Hematopoietic multipotent progenitor cell treated with erythropoietin and hydrocortisone succinate and interleukin-3 and kit ligand, for 15 days (in vitro differentiated cells): ENCODE measurements at places on chromosomes 11 and 22.

DNA sequence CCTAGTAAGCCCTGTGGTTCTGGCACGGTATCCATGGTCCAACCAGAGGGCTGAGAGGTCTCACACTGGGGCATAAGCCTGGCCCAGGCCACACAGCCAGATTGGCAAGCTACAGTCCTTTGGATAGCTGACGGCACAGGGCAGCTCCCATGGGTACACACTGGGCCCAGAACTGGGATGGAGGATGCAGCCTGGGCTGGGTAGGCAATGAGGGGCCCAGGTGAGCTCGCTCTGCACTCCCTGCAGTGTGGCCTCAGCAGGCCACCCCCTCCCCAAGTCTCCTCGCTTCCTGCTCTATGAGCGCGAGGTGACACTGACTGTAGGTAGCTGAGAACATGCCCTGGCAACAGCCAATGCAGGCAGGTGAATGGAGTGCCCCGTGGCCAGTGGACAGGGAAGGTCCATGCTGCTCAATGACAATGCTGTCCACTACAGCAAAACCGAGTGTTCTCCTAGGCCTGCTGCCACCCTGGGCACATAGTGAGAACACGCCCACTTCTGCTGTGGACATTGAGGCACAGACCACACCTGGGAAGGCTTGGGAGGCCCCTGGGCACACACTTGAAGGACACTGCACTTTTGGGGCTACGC is 3.8 kb downstream of the ARVCF start:
- no peak for DNase-seq

DNA sequence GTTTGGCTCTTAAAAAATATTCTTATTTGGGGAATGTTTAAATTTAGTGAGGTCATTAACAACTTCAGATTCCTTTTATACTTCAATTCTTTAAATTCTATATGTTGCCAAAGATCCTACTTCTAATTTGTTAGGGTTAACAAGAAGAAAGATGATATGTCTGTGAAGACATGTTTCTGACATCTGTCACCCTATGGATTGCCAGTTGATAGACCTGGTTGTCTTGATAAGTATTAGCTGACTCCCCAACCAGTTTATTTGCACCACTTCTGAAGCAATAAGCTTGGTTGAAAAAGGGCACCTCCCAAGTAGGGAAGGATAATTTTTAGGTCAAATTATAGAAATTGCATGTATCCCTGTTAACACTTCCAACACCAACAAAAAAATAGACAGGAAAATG is 29.3 kb downstream of the ARHGEF12 start:
- peak; percentile 59 for DNase-seq

DNA sequence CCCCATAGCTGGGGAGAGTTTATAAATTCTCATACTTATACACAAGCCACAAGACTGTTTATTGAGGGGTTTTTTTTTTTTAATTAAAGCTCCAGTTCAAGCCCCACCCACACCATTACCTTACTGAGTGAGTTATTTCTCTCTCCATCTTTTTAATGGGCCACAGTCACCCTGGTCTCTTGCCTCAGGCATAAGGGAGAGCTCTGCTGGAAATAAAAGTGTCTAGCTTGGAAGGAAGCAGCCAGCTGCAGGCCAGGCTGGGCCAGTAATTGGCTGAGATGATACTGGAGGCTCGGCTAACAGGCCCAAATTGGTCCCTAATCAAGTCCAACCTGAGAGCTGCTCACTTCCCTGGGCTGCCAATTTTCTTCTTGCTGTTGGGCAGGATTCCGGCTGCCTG is 174.1 kb downstream of the INSC start:
- DNase-seq, result no peak

DNA sequence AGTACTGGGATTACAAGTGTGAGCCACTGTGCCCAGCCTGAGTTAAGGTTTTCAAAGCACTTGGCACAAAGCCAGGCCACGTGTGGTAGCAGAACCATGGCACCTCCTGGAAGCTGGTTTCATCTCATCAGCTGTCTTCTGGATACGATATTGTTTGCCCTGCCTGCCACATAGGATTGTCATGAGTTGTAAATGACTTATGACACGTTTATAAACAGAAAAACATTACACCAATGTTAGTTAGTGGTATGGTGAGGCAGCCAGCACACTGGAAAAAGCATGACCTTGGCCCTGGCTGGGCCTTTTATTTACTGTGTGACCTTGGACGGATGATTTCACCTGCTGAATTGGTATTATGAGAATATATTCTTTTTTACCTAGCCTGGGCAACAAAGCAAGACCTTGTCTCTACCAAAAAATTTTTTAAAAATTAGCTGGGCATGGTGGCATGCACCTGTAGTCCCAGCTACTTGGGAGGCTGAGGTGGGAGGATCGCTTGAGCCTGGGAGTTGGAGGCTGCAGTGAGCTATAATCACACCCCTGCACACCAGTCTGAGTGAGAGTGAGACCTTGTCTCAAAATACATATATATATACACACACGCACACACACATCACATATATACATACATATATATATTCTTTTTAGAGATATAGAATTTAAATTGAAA is 24.0 kb upstream of the MYH9 start:
- DNase-seq, result peak; percentile 70

DNA sequence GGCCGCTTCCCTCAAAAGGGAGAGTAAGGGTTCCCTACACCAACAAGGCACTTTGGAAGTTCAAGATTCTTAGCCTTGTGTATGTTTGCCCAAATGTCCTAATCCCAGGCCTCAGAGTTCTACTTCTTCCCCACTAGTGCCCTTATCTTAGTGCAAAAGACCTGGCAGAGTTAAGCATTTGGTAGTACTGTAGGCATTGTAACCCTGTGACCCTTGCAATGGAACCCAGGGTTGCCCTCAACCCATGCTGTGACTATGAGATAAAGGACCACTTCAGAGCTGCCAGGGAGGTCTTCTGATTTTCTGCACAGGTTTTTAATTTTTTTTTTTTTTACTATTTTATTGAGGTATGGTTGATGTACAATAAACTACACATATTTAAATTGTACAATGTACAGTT is 65.1 kb downstream of the C11orf65 start:
- no peak for DNase-seq

GRCh38 chr11:131219646-131220045 is 150.8 kb upstream of the NTM start:
- no peak for DNase-seq

DNA sequence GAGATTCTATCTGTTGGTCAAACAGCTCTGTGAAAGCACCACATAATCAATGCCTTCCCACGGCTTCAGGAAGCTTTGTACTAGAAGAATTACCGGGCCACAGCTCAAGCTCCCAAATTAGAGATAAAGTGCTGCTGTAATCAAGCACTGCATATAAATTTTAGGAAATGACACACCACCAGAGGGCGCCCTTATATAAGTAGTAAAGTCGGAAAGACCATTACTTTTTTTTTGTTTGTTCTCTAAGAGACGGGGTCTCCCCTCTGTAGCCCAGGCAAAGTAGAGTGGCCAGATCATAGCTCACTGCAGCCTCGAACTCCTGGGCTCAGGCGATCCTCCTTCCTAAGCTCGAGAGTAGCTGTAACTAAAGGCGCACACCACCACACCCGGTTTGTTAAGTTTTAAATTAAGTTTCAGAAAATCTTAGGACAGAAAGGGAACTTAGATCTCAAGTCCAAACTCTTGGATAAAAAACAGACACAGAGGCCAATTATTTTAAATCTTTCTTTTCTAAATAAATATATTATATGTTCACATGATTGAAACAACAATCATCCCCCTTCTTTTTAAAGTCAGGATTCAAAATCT is 32.6 kb downstream of the PRCP start:
- DNase-seq, result peak; percentile 82

DNA sequence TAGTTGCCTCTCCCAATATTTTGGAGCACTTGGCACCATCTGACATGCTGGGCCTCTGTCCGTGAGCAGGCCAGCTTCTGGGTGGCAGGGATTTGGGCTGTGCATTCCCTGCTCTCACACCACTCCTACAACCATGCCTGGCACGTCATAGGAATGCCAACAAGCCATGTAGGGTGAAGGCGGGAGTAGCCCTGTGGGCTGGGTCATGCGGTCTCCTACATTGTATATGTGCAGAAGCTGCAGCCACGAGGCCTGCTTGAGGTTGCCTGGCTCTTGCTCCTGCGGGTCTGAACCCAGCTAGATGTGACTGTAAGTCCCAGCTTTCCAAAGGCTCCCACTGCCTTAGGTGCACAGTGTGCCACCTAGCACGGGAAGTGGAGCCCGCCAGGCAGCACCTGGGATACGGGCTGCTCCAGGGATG is 14.5 kb downstream of the MYEOV start:
- DNase-seq, result no peak

DNA sequence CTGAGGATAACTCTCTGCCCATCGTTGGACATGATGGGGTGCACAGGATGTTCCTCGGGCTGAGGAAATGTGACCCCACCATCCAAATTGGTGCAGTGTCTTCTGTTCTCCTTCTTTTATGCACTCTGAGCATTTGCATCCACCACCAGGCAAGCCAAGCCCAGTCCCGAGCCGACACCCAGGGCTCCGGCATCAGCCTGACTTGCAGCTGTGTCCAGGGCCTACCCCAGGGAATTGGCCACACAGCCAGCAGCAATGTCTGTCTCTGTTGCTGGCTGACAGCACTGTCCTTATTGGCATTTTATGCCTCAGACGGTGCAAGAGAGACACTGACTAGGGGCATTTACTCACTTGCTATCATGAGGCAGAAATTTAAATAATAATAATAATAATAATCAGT is 25.4 kb upstream of the CPT1A start:
- DNase-seq, result no peak

GRCh38 chr22:17754233-17754925 is 19.9 kb downstream of the BID start:
- peak; percentile 52 for DNase-seq

DNA sequence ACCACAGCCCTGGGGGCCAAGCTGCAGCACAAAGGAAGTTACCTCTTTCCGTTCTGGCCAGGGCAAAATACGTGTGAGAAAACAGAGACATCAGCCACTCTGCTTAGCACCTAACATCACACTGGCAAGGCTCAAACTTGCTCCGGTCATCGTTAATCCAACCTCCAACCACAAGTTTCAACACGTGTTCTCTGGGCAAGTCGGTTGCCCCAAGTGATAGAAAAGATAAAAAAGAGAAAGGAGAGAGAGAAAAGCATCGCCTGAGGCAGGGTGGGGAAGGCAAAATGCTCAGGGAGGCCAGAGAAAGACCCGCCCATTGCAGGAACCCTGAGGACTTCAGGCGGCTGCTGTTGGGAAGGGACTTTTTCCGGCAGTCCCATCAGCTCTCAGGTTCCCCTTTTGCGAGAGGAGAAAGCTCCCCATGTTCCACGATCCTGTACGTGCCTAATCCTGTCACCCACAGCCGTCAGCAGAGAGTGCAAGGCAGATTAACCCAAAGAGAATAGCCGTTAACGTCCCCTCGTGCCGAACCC is 18.5 kb upstream of the B4GALNT4 start:
- DNase-seq, result peak; percentile 14

- DNase-seq, result peak; percentile 54
These were observed 1.0 kb upstream of the TOB2 start for GRCh38 chr22:41447435-41448188.

- peak; percentile 14 for DNase-seq
These were observed 499 bp downstream of the DLAT start for GRCh38 chr11:112025707-112026106.

DNA sequence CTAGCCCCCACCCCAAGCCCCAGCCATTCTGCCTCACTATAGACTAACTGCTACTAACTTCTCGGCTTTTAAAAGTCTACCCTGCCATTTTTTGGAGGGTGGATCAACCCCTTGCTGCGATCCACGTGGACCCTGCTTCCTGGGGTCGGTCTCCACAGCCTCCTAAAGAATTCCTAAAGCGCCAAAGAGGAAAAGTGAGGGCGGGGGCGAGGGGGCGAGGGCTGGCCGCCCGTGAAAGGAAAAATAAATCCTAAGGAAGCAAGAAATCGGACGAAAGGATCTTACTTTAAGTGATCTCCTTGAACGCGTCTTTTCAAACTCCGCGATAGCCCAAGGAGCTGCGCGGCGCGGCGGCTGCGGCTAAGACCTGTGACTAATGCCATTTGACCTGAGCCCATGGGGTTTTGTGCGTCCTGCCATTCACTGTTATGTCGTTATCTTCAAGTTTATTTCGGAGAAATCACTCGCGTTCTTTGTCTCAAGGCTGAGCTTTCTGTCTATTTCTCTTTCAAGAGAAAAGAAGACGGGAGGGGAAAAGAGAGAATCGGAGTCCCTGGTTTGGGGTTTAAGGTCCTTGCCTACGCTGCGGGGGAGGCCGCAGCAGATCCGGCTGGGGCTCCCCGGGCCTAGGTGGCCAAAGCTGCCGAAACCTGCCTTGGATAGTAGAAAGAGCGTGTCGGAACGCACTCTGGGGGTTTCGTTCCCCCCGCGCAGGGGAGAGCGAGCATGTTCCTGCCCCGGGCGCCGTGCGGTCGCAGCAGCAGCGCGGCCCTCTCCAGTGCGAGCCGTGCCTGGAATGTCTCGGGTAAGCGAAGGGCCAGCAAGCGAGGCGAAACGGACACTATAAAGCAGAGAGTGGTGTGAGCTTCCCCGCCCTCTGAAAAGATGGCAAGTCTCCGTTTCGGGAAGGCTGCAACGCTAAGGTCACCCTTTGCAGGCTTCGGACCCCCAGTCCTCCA is 2.8 kb upstream of the DBX1 start:
- no peak for DNase-seq

DNA sequence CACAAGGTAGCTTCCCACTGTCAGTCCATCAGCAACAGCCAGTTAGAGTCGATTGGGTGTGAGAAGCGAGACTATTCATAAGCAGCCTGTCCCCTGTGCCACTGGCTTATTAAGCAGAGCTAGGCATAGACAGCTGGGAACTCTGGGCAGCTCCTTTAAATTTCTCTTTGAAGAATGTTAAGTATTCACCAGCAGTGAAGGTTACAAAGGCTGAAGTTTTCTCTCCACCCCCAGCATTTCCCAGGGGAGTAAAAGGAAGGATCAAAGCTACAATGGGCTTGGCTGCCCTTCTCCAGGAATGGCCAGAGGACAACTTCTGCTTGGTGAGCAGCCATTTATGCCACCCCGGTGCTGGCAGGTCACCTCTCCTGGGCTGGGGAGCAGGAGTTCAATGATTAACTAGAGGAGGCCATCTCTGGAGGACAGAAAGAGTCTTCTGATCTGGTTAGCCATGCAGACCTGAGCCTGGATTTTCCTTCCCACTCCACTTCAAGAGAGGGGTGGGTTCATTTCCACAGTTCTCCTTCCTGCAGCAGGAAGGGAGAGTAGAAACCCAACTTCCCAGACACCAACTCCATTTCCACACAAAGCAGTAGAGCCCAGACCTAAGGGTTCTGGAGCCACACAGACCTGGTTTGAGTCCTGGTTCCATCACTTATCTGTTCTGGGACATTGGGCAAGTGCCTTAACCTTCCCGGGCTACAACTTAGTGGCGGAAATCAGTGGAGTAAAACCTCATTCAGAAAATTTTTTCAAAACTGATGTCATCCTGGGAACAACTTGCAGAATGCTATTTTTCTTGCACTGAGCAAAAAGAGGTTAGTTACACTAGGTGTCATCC is 22.6 kb downstream of the POU2AF3 start:
- DNase-seq, result no peak

GRCh38 chr11:33062137-33062536 is 22.8 kb downstream of the TCP11L1 start:
- DNase-seq, result no peak

DNA sequence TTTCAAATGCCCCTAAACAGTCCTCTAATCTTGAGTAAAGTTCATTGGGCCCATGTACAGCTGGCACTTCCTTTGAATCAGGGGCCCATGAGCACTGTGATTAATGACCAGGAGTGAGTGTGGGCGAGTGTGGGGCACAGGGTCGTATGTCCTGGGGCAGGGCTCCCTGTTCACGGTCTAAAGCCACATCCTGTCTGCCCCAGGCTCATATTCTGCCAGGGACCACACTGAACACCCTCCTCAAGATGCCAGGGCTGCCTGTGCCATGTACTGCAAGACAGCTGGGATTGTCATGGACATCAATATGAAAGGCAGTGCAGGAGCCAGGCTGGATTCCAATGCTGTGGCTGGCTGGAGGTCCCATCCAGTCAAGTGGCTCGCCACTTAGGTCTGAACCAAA is 130.5 kb downstream of the KIRREL3 start:
- DNase-seq, result no peak
